ENCODE measurements at places on chromosomes 7 and 10. TPM values are rescaled to one million over a fixed set of nuclear protein-coding genes. Genes with fewer than 3 reads are reported as not detected.

GRCh38 chr7:139568346-139568675, 44.8 kb downstream of the CLEC2L start:
- DNase-seq, result no peak

- DNase-seq, result no peak
These were observed 25.2 kb upstream of the ITGB1 start for GRCh38 chr10:32982911-32983909.

GRCh38 chr10:133335246-133336117, 1.2 kb downstream of the CALY start:
- peak; percentile 65 for DNase-seq

- no peak for DNase-seq
These were observed 48.6 kb upstream of the SLIT1 start for GRCh38 chr10:97234400-97234799.

GRCh38 chr7:18087687-18088078, 60.0 kb upstream of the PRPS1L1 start:
- peak; percentile 38 for DNase-seq

GRCh38 chr7:104548861-104549260, 220.5 kb downstream of the LHFPL3 start:
- DNase-seq, result no peak

- no peak for DNase-seq
These were observed 1244.8 kb upstream of the SORCS1 start for GRCh38 chr10:108409306-108409705.

Gene OR2A42
- not detected for total RNA-seq

Gene TDRD1
- not detected for total RNA-seq

Gene VPS37D
- total RNA-seq, result 1.3 TPM

DNA sequence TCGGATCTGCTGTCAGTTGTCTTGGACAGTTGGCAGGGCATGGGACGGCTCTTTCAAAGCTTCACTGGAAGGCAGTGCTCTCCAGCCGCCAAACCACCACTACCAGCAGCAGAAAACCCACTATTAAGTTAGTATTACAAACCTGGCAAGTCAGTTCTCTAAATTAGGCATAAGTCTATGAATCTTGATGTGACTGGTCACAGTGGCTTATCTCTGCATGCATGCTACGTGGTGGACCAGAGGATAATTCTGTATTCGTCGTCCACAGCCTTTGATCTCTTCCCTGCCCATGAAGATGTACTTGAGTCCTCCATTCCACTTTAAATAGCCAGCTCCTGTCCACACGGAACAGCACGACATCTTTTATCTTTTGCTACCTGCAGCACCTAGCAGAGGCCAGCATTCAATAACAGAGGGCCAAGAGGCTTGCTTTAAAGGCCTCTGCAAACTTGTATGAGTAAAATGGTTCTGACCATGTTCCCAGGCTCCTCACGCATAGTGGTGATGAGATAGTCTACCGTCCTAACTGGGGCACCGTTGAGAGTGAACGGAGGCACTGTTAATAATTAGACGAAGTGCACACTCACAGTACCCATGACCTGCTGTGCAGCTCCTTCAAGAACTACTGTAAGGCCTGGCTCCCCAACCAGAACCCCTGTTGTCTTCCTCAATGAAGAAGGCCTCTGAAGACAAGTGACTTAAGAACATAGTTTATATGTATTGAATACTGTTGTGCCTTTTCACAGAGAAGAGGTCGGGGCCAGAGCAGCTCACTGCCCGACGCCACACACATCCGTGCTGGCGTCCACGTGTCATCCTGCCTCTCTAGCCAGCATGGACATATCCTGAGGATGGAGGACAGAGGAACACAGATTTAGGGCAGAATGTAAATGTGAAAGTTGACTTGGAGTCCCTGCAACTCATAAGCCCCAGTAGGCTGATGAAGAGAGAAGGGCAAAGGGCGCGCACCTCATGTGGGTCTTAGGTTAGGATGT, 1.0 kb downstream of the GPR146 start:
- no peak for DNase-seq

GRCh38 chr7:95843286-95843685, 70.9 kb downstream of the DYNC1I1 start:
- DNase-seq, result no peak

DNA sequence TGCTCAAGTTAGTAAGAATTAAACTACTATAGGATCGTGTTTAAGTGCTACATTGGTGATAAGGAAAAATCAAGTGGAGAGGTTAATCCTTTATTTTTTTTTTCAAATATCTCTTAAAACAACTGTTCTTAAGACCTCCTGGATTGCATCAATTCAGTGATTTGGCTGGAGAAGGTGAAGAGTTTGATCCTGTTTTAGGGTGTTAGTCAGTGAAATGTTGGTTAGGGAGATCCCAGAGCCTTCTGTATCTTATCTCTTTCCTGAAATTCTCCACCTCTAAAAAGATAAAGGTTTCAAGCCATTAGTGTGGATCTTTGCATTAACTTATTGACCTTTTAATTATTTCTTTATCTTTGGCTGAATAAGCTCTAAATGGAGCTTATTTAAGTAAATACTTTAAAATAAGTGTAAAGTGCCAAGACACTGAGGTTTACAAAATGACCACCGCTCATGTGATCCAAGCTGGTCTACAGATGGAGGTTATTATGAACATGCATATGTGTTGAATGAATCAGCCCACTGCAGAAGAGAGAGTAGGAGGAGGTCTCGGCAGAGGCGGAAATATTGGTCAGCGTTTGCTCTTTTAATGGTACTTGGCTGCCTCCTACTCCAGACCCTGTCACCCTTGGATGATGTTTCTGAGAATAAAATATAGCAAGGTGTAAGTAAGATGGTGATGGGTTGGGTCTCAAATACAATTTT, 51.8 kb upstream of the BMPER start:
- DNase-seq, result no peak

DNA sequence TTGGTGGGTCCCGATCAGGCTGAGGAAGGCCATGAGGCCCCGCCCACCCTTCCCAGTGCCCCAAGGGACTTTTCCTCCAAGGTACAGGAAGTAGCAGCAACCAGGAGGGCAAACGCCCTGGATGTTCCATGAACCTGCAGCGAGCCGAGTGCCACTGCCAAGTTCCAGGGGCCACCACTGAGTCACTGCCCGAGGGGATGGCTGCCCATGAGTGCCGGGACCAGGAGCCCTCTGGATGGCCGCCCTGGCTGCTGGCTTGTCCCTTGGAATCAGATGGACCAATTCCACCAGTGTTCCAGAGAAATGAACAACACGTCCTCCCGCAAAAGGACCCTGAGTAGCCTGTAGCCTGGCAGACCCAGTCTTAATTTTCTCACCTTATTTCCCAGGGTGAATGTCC, 74.2 kb downstream of the ZRANB1 start:
- DNase-seq, result no peak

Gene MKX
- total RNA-seq, result 0.31 TPM

DNA sequence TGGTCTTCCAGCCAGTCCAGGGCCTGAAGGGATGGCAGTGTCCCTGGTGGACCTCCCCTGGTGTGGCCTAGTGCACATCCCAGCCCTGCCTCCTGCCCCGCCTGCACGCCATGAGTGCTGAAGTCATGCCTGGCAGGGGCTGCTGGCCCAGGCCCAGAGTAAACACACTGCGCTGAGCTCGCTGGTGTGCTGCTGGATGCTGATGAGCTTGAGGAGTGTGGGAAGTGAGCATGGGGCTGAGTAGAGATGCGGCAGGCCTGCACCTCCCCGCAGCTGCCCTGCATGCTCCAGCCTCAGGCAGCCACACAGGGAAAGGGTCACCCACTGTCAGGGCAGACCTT, 43.2 kb downstream of the HTRA1 start:
- DNase-seq, result no peak

DNA sequence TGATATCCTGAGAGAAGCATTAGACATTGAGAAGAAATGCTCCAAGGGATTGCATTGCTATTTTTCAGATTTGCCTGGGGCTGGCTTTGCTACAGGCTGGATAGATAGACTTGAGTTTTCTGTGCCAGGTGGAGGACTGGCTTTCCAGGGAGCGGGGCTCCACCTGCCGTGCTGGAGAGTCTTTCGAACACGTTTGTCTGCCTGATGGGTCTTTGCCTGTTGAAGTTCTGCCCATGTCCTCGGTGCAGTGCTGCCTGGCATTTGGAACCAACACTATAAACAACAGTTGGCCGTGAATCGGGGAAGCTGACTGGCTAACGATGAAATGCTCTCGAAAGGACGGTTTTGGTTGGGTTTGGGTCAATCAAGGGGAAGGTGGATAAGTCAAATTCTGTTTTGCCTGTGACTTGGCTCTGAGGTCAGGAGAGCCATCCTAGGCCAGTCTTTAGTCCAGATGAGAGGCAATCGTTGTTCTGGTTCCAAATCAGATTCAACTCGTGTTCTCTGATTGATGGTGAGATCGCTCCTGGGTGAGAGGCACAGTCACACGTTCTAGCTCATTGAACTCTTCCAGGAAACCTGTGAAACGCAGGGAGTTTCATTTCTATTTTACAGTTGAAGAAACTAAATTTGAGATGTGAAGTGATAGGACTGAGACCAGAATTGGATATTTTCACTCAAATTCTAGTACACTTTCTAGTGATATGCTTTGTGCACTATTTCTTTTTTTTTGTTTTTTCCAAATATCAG, 599.0 kb downstream of the TYW1 start:
- no peak for DNase-seq

Gene JAKMIP3
- total RNA-seq, result 0.50 TPM

DNA sequence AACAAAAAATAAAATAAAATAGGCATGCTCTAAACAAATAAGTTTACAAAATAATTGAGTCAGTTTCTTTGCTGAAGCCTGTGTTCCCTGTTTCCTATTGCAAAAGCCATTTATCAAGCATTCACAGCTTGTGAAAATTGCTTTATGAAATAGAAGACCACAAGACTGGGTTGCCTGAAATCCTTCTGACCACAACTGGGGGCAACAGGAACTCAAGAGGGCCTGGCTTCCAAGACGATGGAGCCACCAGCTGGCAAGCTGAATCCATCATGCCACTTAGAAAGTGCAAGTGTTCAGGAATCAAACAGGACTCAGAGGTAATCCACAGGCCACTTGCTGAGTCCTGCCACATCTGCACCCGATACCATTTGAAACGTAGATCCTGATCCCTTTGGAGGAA, 752 bp upstream of the ABCA13 start:
- no peak for DNase-seq

DNA sequence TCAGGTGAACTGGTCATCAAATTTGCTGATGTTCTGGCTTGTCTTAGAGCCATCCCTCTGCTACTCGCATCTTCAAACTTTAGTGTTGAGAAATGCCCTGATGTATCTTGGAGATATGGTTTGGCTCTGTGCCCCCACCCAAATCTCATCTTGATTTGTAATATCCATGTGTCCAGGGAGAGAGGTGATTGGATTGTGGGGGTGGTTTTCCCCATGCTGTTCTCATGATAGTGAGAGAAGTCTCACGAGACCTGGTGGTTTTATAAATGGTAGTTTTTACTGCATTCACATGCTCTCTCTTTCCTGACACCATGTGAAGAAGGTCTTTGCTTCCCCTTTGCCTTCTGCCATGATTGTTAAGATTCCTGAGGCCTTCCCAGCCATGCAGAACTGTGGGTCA, 74.0 kb upstream of the AFAP1L2 start:
- no peak for DNase-seq

Gene LIPK
- total RNA-seq, result not detected

DNA sequence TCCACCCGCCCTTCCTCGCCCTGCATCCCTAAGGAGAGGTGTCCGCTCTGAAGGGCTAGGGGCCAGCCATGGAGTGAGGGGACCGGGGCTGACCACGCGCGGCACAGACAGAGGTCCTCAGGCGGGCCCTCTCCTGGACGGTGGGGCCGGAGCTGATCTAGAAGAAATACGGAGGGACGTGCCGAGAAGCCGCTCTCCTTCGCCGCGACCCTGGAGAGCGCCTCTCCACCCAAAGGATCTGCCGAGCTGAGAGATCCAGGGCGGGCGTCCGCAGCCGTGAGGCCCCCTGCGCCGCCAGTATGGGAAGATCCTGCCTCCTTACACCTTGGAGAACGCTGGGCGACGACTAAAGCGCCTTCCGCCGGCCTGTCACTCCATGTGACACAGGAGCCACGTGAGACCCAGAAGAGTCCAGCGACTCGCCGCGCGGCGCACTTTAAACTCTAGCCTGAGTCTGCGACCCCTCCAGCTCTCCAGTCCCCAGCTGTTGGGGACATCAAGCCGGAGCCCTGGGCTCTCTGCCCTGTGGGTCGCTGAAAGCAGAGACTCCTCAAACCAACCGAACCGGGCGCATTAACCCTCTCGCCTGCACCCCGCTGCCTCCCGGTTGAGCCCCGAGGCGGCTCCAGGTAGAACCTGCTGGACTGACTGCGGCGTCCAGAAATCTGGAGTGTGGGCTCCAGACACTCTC, 1.5 kb upstream of the SFMBT2 start:
- DNase-seq, result peak; percentile 79

- DNase-seq, result peak; percentile 42
These were observed at the start of gene BICC1 for GRCh38 chr10:58512491-58513187. Gene BICC1, plus strand, starts transcription at chr10:58512872. Its CDS starts 272 bp downstream, at chr10:58513144.

Gene AKR1C3
- total RNA-seq, result 2.1 TPM

DNA sequence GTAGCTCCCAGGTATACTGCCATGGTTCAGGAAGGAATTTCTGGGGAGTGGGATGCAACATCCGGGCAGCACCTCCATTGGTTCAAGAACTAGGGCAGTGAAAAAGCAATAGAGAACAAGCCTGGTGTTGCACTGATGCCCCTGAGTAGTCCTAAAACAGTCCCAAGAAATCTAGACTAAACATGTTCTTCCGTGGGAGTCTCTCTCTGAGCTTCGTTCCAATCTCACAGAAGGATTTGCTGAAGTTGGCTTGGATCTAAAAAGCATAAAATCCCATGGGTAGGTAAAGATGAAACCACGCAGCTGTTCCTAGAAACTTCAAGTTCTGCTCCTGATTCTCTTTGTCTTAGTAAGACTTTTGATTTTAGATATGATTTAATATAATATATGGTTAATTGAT, 154.5 kb downstream of the PLXDC2 start:
- no peak for DNase-seq

DNA sequence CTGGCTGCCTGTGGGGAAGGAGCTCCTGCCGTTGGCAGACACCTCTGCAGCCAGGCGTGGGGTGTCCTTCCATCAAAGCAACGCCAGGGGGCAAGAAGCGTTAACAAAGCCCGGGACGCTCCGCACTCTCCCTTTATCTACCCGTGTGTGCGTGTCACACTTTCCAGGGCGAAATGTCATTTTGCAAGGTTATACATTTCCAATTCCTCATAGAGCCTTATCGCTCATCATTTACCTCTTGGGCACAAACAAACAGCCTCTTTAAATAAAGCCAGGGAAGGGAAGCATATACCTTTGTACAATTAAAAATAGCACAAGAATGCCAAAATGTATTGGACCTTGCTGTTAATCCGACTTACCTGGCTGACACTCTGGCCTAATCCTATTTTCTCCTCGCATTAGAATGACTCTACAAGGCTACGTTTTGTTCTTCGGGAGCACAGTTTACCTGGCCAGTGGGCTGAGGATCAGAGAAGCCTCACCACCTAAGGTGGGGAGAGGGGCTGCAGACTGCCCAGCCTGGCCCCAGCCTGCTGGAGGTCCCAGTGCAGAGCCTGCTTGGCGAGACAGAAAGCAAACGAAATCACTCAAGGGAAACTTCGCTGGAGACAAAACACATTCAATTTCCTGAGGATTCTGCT, 77.6 kb upstream of the EN2 start:
- peak; percentile 79 for DNase-seq
